ENCODE measurements at places on chromosomes 5 and 9. TPM values are rescaled to one million over a fixed set of nuclear protein-coding genes. Genes with fewer than 3 reads are reported as not detected.

The CDHR2 gene
- 0.12 TPM for total RNA-seq

The SLC46A2 gene
- not detected for total RNA-seq

The TMED7 gene
- total RNA-seq: 52.4 TPM

The FOXD4 gene
- 0.23 TPM for total RNA-seq

The RALGPS1 gene
- 2.5 TPM for total RNA-seq

The CCNI2 gene
- total RNA-seq: 0.07 TPM

The HMMR gene
- 21.5 TPM for total RNA-seq

The HRH2 gene
- 0.38 TPM for total RNA-seq

The PCDHGA2 gene
- 0.62 TPM for total RNA-seq

The CA9 gene
- 4.3 TPM for total RNA-seq
